ENCODE measurements at places on chromosomes 16 and 17.

GRCh38 chr16:27739606-27740357 is 189.8 kb downstream of the KATNIP start:
- no peak for DNase-seq

GRCh38 chr17:74524653-74525464 is 6.4 kb downstream of the CD300LB start:
- DNase-seq, result no peak

GRCh38 chr16:4025428-4025827 is 90.8 kb downstream of the ADCY9 start:
- DNase-seq, result no peak

- no peak for DNase-seq
These were observed 44.5 kb downstream of the ZNRF1 start for GRCh38 chr16:75043175-75043895.

- no peak for DNase-seq
These were observed 8.0 kb upstream of the SLC35B1 start for GRCh38 chr17:49715717-49716279.

DNA sequence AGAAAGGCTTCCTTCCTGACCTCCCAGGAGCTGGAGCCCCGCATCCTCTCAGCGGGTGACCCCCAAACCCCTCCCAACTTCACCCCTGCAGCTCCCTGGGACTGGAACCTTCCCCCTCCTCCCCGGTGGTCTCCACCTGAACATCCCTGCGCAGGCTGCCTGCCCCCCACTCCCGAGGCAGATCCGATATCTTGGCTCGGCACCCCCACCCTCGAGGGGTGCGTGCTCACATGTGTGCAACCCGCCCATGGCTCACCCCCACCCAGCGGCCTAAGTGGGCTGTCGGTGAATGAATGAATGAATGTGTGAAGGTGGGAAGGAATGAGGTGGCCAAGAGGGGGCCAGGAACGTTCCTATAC is 39.7 kb downstream of the SLC7A5 start:
- no peak for DNase-seq

DNA sequence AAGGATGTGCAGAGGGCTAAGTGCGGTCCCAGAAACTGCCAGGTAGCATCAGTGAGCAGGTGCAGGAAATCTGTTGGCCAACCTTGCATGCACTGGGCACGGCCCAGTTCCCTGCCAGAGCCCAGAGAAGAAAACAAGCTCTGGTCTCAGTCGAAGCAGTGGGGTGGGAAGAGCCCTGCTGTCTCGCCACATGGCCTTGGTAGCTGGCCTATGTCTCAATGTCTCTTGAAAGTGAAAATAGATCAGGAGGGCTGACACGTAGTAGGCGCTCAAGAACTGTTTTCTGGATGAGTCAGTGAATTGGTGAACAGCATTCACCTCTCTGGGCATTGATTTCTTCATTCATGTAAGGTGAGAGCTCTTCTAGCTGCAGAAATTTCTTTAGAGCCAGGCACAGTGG is 90.4 kb downstream of the MARF1 start:
- no peak for DNase-seq

GRCh38 chr17:45851464-45851863 is 6.8 kb downstream of the SPPL2C start:
- DNase-seq, result no peak

DNA sequence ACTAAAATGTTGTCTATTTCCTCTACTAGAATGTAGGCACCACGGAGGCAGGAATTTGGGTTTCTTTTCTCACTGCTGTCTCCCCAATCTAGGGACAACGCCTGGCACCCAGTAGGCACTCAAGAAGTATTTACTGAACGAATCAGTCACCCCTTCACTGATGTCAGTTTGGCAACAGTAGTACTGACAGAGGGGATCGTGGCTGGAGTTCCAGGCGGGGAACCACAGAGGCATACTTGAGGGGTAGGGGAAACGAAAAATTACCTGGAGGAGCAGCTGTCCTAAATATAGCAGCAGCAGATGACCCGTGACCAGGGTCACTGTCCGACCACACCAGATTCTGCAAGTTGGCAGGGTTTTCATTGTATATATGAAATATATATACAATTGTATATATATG is 33.3 kb downstream of the TRIM25 start:
- no peak for DNase-seq

GRCh38 chr16:89071686-89072547 is 21.7 kb upstream of the ACSF3 start:
- no peak for DNase-seq

- DNase-seq, result no peak
These were observed 33.4 kb upstream of the ACSF3 start for GRCh38 chr16:89060207-89060794.

- DNase-seq, result no peak
These were observed 2.0 kb downstream of the C16orf87 start for GRCh38 chr16:46828943-46829342.

DNA sequence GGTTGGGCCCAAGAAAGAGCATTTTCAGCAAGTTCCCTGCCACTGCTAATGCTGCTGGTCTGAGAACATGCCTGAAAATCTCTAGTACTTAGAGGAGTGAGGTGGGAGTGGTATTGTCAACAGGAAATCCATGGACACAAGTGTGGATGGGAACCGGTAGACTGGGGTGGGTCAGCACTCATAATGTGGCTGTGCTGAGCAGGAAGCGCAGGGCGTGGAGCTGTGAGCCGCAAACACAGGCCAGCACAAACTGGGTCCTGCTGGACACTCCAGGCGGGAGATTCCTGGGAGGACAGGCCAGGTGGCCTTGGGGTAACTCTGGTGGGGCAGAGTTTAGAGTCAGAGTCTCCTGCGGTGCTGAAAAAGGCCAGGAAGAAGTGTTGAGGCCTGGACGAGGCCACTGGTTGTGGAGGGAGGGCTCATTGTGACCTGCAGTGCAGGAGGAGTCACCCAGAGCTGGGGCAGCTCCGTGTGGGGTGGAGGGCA is 62.6 kb downstream of the BANP start:
- DNase-seq, result no peak

DNA sequence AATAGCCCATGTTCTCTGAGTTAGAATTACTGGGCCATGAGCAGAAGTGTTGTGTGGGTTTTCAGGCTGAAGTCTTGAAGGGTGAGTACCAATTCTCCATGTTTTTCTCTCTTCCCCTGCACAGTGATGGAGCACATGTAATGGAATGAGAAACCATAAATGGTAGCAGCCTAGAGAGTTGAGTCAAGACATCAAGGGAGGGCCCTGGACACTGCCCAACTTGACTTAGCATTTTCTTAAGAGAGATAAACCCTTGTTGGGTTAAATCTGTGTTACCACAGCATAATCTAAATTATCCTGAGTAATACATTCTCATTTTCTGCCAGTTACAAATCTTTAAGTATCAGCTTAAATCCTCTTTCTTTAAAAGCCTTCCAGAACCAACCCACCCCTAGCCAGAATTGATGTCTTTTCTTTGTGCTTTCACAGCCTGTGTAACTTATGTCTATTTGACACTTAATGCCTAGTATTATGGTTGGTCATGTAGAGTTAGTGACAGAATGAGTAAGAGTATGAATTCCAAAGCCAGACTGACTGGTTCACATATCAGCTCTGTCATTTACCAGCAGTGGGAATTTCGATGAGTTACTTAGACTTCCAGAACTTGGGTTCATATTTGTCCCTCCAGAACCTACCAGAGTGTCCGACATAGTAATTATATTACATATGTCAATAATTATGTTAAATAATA is 27.0 kb upstream of the RGS9 start:
- no peak for DNase-seq

- DNase-seq, result no peak
These were observed 398 bp downstream of the LGALS9 start for GRCh38 chr17:27631411-27631760.

GRCh38 chr17:4536742-4537411 is 18.3 kb downstream of the MYBBP1A start:
- no peak for DNase-seq

DNA sequence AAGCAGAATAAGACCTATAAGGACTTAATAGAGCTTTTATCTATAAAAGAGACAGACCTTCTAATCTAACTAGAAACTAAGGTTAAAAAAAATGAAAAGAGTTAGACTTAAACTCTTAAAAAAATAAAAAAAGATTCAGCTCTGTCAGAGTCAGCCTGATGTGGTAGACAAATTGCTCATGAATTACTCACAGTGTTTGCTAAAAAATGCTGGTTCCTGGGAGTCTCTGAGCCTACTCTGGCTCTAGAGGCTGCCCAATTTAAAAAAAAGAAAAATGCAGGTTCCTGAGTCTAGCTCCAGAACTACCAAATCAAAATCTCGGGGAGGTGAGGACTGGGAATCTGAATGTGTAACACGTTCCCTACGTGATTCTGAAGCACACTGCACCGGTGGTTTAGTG is 18.1 kb downstream of the SOST start:
- DNase-seq, result no peak

DNA sequence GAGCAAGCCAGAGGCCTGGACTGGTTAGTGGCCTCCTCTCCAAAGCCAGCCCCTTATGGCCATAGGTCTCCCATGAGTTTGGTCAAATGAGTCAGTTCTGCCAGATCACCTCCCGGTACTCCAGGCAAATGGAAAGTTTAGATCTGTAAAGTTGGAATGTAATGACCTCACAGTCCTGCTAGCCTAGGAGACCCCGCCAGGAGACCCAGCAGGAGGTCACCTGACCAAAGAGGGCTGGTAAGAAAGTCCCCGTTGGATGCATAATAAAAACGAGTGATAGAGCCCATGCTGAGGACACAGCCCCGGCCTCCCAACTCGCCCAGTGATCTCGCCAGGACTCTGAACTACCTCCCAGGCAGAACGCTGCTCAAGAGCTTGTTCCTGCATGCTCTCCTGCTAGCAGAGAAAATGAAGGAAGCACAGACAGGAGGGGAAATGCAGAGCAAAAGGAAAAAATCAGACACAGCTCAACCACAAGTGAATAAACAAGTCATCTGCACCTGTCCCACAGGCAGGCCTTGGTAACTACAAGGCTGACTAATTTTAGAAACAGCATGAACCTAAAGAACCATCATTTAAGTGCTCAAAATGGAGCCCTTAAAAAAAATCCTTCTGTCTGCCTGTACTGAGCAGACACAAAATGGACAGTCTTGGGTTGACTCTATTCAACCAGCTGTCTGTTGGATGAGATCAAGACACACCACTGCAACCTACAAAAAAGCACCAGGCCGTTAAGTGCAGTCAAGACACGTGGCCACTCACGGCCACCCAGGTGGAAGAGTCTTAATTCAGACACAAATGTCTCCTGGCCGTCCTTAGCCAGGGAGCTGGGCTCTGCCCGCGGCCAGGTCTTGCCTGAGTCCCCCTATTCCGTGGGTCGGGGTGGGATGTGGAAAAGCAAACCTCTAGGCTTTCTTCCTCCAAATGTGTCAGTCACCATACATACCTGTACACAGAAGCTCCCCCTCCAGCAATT is 9.2 kb downstream of the CDIP1 start:
- no peak for DNase-seq

DNA sequence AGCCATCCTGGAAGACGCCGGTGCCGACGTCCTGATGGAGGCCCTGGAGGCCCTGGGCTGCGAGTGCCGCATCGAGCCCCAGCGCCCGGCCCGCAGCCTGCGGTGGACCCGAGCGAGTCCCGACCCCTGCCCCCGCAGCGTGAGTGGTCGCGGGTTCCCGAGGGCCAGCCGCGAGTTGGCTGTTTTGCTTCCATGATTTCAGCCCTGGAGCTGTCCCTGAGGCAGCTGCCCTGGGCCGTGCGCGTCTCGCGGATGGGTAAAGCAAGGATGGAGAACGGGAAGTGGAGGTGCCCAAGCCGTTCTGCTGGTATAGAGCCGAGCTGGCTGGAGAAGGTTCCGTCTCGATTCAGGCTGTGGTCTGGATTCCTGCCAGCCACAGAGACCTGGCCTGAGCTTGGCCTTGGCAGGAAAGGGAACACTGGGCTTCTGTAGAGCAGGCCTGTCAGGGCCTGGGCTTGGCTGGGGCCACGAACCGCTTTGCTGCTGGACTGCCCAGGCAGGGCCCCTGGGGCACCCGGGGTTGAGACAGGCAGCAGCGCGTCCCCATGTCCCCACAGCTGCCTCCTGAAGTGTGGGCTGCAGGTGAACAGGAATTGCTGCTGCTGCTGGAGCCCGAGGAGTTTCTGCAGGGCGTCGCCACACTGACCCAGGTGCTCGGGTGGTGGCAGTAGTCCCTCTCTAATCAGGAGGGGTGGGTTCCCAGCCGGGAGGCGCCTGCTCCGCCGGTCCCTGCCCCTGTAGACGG is 941 bp upstream of the MRPS34 start:
- no peak for DNase-seq

DNA sequence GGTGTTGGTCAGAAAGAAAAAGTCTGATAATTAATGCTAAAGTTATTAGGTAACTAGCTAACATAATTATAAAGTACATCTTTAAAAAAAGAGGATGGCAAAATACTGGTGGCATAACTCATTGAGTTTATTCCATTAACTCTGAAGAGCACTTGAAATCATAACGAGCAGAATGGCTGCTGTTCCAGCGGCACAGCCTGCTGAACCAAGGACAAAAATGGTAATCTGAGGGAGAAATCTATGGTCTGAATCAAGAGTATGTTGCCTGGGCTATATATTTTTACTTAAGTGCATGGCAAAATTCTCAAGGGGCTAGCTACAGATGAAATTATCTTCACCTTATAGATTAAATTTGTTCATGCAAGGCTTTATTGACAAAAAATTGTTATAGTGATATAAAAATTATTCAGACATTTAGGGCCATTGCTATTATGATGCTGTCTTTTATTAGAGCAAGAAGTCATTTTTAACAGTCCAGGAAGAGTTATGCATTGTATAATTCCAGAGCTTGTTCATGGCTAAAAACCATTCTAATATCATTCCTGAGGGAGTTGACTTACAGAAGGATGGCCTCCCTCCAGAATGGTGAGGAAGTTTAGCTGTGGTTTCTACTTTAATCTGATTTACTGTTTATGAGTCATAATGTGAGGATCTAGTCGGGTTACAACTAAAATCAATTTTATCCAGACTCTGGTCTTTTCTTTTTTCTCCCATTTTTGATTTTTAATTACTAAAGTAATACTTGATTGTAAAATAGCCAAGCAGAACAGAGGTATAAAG is 41.4 kb upstream of the ANKFN1 start:
- DNase-seq, result no peak

- no peak for DNase-seq
These were observed 2.1 kb downstream of the CBFA2T3 start for GRCh38 chr16:88974916-88975215.

GRCh38 chr16:16076423-16076813 is 127.0 kb downstream of the ABCC1 start:
- no peak for DNase-seq

- DNase-seq, result no peak
These were observed 8.8 kb downstream of the BPTF start for GRCh38 chr17:67833946-67834631.
